ENCODE measurements at places on chromosomes 11 and 22. TPM values are rescaled to one million over a fixed set of nuclear protein-coding genes. Genes with fewer than 3 reads are reported as not detected.

GRCh38 chr11:78037056-78037455, 14.0 kb upstream of the KCTD14 start:
- H3K36me3 ChIP-seq: no peaks in the 10 kb centered on the region
- no peak for DNase-seq
- no peak overlapping the region for H3K27ac ChIP-seq
- no peak overlapping the region for H3K4me3 ChIP-seq
- H3K4me1 ChIP-seq: peaks cover 22% of the 10 kb centered on the region

GRCh38 chr22:50672041-50672440, 582 bp upstream of the SHANK3 start:
- no peak for DNase-seq
- peaks cover 2% of the 10 kb centered on the region for H3K4me1 ChIP-seq
- no peak overlapping the region for H3K4me3 ChIP-seq
- H3K27ac ChIP-seq: no peak overlapping the region
- H3K27me3 ChIP-seq: peaks cover 16% of the 10 kb centered on the region

DNA sequence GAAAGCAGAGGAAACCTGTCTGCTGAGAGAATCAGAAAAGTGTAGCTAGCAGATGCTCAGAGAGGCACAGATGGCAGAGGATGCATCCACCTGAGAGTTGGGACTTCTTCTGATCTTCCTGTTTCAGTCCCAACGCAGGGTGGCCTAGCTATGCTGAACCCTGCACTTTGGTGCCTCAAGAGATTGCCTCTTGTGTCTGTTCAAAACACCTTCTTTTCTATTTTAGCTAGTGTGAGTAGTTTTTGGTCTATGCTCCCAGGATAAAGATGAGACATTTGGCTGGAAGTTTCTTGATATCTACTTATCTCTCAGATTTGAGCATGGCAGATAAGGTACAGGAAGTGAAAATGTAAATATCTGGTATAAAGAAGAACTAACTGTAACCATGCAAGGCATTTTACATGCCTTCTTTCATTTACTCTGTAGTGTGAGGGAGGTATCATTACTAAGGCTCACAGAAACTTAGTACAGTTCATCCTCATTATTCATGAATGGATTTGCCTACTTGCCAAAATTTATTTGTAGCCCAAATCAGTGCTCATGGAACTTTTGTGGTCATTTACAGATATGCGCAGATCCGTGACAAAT, 47.0 kb upstream of the PSMA1 start:
- no peaks in the 10 kb centered on the region for H3K27me3 ChIP-seq
- no peak overlapping the region for H3K4me3 ChIP-seq
- DNase-seq: no peak
- no peaks in the 10 kb centered on the region for H3K4me1 ChIP-seq
- H3K36me3 ChIP-seq: no peaks in the 10 kb centered on the region

GRCh38 chr11:130576146-130576545, 127.7 kb downstream of the ADAMTS15 start:
- H3K4me1 ChIP-seq: peaks cover 14% of the 10 kb centered on the region
- no peak overlapping the region for H3K4me3 ChIP-seq
- no peak overlapping the region for H3K27ac ChIP-seq
- H3K27me3 ChIP-seq: no peaks in the 10 kb centered on the region
- no peaks in the 10 kb centered on the region for H3K36me3 ChIP-seq

Gene ARHGEF17
- 59.7 TPM for total RNA-seq

Gene CCDC86
- 51.4 TPM for total RNA-seq

Gene AIFM3
- total RNA-seq: 0.67 TPM

Gene PPFIBP2
- total RNA-seq: 2.4 TPM

Gene TRPM5
- not detected for total RNA-seq

Gene GRAP2
- 1.2 TPM for total RNA-seq

All from astrocyte (in vitro differentiated cells and primary cell).